AG09309 (cell line): ENCODE measurements at places on chromosomes 6 and 20.

DNA sequence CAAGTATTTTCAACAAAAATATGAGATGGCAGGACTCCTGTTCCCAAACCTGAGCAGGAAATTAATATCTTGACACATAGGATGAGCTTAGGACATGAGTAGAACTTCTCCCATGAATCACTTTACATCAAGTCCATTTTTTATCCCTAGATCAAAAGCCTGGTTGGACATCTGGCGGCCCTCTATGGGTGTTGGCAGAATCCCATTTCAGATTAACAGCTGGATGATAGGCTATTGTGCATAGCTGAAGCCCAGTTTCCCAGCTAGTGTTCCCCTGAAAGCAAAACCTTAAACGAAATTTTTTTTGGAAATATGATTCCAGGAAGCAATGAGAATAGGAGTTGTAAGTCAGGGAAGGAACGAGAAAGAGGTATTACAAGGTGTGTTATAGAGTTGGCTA, 449.4 kb upstream of the CHD6 start:
- DNase-seq = no peak

GRCh38 chr6:157228426-157229131, 94.7 kb downstream of the TMEM242 start:
- DNase-seq = no peak

DNA sequence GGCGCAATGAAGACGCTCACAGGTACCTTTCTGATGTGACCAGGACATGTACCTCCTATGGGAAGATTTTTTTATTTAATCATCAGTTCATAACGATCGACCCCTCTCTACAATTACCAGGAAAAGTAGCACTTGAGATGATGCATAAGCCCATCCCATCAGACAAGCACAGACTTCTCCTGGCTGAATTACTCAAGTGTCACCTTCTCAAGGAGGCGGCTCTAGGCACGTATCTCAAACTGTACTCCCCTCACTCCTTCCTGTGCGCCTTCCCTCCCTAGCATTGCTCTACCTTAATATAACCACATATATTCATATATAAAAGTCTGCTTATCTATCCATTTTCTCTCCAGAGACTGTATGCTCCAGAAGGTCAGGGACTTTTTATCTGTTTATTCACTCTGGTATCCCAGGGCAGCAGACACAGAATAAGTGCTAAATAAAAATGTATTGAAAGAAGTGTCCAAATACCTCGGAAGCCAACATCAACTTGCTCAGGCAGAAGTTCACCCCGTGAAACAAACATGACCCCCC, 71.5 kb downstream of the CNKSR3 start:
- no peak for DNase-seq

DNA sequence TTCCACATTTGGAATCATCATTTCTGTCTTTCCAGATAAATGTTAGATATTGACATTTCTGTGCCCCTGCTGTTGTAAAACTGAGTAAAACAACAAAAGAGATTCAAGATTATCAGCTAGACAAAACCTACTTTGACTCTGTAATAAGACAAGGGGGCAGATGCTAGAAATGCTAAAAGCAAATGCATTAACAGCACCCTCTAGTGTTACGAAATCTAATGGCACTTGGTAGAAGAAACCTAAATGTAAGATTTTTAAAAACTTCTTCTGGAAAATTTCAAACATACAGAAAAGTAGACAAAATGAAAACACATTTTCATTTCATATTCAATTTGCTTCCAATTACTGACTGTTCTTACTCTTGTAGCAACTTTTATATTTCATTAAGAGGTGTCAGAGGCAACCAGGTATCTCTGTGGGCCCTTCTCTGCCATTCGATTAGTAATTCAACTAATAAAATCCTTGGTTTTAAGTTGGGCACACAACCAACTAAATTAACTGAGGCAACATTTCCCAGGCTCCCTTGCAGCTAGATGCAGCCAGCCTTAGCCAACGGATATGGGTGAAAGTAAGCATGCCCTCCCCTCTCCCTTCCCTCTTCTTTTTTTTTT, 45.0 kb downstream of the SLC23A2 start:
- no peak for DNase-seq

GRCh38 chr6:18025596-18025995, 38.2 kb upstream of the KIF13A start:
- no peak for DNase-seq

DNA sequence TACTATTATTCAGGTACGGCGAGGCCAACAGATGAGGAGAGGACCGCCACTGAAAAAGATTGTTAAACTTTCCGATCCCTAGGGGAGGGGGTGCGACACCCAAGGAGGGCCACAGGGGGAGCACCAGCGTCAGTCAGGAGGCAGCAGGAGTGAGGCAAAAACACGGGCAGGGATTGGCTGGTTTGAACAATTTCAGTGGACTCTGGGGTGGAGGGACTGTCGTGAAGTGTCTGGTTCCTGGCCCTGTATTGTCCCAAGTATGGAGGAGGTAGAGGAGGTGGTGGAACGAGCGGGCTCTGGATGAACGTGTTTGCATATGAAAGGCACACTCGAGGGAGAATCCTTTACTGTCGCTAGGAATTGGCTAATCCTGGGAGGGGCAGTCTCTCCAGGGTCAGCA, 32.5 kb upstream of the MCUR1 start:
- DNase-seq = no peak

- DNase-seq = no peak
Measured at GRCh38 chr6:53154794-53155193, 6.2 kb upstream of the GCM1 start.
